ENCODE measurements at places on chromosomes 3 and 15. TPM values are rescaled to one million over a fixed set of nuclear protein-coding genes. Genes with fewer than 3 reads are reported as not detected.

PROS1 gene
- total RNA-seq: 48.8 TPM

ATP1B3 gene
- total RNA-seq: 24.7 TPM

SLC27A2 gene
- 0.66 TPM for total RNA-seq

PLIN1 gene
- 0.51 TPM for total RNA-seq

ISY1 gene
- 34.8 TPM for total RNA-seq

EPHB3 gene
- 3.9 TPM for total RNA-seq

ATP13A5 gene
- not detected for total RNA-seq

GOLGA8T gene
- total RNA-seq: 0.26 TPM

GREM1 gene
- 364 TPM for total RNA-seq

NPAP1 gene
- total RNA-seq: not detected

AGTR1 gene
- 1.5 TPM for total RNA-seq

MYL3 gene
- 0.50 TPM for total RNA-seq

FGD5 gene
- 1.0 TPM for total RNA-seq

C3orf52 gene
- 1.8 TPM for total RNA-seq

KCNMB2 gene
- 0.17 TPM for total RNA-seq

COL6A5 gene
- total RNA-seq: under 0.01 TPM

RTP1 gene
- not detected for total RNA-seq

CCR3 gene
- total RNA-seq: 0.26 TPM

PRKCD gene
- total RNA-seq: 1.0 TPM

NUP210 gene
- total RNA-seq: 0.33 TPM

ACSBG1 gene
- not detected for total RNA-seq

CYP8B1 gene
- total RNA-seq: not detected

ADGRG7 gene
- not detected for total RNA-seq

FSIP1 gene
- 3.9 TPM for total RNA-seq

SERINC4 gene
- total RNA-seq: under 0.01 TPM

PTH1R gene
- total RNA-seq: 4.3 TPM

C2CD4B gene
- total RNA-seq: not detected

EFCC1 gene
- not detected for total RNA-seq

ESYT3 gene
- 0.51 TPM for total RNA-seq

GOLGA6D gene
- not detected for total RNA-seq

ARHGEF3 gene
- total RNA-seq: 14.1 TPM

CCDC39 gene
- under 0.01 TPM for total RNA-seq

KLF15 gene
- 4.1 TPM for total RNA-seq

CDHR4 gene
- not detected for total RNA-seq

ARMC8 gene
- total RNA-seq: 49.6 TPM

HPS3 gene
- 33.4 TPM for total RNA-seq

CD96 gene
- under 0.01 TPM for total RNA-seq

RARRES1 gene
- total RNA-seq: 93.3 TPM

SLC24A5 gene
- total RNA-seq: not detected

CAV3 gene
- not detected for total RNA-seq

GSK3B gene
- total RNA-seq: 37.5 TPM

SPTSSB gene
- total RNA-seq: not detected

LMAN1L gene
- total RNA-seq: not detected

MOBP gene
- not detected for total RNA-seq

SPATA12 gene
- total RNA-seq: not detected

SOX2 gene
- total RNA-seq: not detected

COMMD4 gene
- 65.9 TPM for total RNA-seq

PARP15 gene
- 0.26 TPM for total RNA-seq
